GM12892 (cell line): ENCODE measurements at places on chromosomes 16 and 17.

DNA sequence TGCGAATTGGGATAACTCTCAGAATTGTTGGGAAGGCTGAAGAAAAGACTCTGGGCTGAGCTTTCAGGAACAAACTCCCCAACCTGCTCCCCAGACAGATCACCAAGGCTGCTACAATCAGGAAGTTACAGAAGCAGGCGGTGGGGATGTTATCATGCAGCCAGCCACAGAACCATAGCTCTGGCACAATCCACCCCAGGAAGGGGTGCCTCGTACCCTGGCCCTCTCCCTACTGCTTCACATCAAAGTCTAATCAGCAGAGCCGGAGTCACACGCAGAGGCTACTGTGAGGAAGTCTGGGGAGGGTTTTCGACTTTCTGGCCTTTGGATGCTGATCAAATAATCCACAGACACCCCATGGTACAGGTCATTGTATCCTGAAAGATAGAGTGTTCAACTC lies 86.8 kb downstream of the NTN1 start:
- no peak for DNase-seq

DNA sequence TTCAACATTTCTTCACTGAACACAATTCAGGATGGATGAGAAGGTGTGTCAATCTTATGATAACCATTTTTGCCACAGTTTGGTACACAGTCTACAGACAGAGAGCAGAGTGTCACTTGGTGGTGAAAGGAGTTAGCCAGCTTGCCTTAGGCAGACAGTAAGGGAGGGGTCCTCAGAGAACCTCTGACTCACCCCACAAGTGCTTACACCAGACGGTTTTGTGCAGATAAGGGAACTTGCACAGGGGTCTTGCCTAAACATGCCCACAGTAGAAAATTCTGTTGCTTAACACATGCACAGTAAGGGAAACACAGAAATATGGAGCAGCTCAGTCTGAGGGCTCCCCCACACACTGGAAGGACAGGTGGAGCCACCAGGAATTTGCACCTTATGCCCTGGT lies 204.5 kb upstream of the CDH8 start:
- no peak for DNase-seq

- no peak for DNase-seq
These were observed 4.3 kb upstream of the KRT12 start for GRCh38 chr17:40871316-40871715.

GRCh38 chr16:69827524-69827923 lies 65.4 kb downstream of the WWP2 start:
- DNase-seq = no peak

GRCh38 chr17:65750166-65750565 lies 188.7 kb upstream of the AXIN2 start:
- no peak for DNase-seq

DNA sequence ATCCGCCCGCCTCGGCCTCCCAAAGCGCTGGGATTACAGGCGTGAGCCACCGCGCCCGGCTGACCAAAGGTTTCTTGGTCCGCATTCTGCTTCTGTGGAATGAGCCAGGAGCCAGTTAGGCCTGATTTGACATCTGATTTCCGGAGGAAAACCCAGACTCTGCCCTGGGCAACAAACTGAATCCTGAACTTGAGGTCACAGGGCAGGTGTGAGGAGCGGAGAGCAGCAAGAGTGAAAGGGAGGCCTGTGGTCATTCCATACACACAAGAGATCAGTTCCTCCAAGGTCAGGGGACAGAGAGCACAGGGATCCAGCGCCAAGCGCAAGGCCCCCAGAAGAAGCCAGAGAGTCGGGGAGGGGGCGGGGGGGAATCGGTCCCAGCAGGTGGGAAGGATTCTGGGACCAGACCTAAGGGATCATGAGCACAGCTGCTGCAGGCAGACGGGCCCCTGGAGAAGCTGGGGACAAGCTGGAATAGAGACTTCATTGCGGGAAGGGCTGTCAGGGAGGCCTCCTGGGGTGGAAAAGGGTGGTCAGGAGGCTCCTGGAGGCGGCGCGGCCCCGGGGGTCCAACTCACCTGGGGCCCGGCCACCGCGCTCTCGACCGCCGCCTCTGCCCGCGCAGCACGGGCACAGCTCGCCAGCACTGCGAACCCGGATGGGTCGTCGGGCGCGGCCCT lies 436 bp downstream of the SHPK start:
- DNase-seq = no peak

DNA sequence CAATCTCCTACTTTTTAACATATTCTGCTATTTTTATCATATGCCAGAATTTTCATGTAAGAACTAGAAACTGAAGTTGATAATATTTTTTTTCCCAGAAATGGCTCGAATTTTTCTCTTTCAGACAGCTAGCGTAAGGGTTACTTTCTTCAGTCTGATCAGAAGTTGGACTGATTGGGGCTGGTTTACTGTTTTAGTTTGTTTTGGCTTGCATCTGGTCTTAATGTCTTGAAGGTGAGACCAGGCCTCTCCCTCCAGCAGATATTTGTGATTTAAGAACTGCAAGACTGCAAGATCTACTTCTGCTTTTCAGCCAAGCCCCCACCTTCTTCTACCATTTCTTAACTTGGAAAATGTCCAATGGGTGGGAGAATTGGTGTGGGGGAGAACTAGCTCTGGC lies 266.4 kb downstream of the HAPSTR1 start:
- DNase-seq = no peak

DNA sequence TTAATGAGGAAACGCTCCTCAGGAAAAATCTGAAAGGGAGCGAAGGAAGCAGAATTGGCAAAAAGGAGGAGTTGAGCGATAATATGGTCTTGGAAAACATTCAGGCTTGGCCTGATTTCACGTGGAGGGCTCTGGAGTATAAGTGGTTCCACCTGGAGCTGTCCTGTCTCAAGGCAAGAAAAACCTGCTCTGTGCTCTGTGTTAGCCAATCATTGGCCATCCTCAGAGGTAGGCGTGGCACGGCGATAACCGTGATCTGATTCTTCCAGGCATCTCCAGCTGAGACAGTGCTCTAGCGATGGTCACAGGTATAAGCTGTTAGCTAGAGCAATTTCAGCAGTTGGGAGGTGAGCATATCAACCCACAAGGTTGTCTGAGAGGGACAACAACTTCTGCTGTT lies 450.5 kb upstream of the MAF start:
- no peak for DNase-seq

- no peak for DNase-seq
These were observed 405.7 kb upstream of the SALL1 start for GRCh38 chr16:51556694-51557340.

GRCh38 chr17:40618754-40619625 lies 28.6 kb downstream of the SMARCE1 start:
- no peak for DNase-seq

DNA sequence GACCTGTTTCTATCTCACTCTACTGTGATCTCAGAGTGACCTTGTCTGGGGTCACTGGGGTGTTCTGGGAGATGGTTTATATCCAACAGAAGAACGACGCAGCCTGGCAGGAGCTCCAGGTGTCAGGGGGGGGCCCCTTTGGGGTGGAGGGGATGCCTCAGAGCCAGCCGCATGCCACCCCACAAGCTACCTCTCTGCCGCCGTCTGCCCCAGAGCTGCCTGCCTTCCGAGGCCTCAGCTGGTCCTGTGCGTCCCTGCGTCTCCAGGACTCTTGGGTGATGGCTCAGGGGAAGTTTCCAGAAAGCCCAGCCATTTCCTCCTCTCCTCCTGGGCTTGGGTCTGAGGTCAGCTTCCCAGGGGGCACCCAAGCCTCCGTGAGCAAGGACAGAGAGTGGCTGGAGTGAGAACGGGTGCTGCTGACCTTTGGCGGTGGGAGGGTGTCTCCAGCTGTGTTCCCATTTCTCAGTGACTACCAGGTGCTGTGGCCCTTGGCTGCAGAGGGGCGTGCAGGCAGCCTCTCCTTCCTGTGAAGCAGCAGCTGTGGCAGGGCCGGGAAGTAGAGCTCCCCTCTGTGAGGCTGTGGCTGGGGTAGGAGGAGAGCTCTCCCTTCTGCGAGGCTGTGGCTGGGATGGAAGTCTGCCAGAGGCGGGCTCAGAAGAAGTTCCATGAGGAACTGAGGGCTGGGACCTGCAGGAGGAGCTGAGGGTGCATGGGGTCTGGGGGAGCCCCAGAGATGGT lies 19.8 kb downstream of the JPH3 start:
- no peak for DNase-seq

DNA sequence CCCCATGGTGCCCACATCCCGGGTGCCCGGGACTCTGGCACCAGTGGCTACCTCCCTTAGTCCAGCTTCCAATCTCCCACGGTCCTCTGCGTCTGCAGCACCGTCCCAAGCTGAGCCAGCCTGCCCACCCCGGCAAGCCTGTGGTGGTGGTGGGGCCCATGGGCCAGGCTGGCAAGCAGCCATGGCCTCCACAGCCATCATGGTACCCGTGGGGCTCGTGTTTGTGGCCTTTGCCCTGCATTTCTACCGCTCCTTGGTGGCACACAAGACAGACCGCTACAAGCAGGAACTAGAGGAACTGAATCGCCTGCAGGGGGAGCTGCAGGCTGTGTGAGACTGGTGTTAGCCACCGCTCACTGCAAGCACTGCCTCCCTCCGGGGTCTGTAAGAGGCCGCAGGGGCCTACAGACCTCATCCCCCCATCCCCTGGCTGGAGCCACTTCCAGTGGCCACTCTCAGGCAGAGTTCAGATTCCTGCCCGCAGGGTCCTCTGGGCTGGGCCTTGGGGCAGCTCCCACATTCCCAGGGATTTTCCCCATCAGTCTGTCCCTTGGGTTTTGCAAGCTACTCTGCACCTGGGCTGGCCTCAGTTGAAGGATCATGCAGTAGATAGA lies 3.9 kb upstream of the SETD1A start:
- no peak for DNase-seq

DNA sequence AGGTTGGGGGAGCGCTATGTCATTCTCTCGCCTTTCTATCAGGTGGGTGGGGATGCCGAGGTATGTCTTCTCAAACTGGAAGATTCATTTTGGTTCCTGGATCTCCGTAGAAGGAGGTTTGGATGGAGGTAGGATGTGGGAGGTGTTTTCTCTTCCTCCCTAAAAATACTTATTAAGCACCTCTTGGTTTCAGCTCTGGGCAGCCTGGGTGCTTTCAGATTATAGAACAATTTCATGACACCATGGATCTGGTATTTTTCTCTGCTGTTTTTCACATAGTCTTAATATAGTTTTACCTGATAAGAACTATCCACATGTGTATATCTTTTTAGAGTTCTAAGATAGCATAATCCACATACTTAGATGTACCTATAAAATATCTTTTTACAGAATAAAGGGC lies 92.9 kb downstream of the YPEL2 start:
- DNase-seq = no peak

GRCh38 chr17:49110509-49110908 lies 22.1 kb upstream of the B4GALNT2 start:
- DNase-seq = no peak

GRCh38 chr17:41324180-41325075 lies 8.9 kb upstream of the KRTAP17-1 start:
- DNase-seq = no peak

- no peak for DNase-seq
These were observed 112.1 kb upstream of the FOXF1 start for GRCh38 chr16:86398201-86398600.

DNA sequence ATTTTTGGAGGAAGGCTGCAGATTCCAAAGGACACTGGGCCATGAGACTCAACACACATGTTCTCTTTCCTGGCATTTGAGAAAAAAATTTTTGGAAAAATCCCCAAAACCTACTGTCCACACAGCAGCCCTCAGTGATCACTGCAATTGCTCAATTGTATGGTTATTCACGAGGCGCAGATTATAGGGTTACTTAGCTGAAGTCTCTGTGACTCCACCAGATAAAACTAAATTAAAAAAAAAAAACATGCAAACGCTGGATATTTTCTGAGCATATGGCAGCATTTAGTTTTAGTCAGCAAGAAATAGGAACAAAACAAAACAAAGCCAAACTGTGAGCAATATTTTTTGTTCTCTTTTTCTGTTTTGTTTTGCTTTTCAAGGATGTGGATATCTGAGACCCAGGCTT lies 83.8 kb upstream of the FAM20A start:
- no peak for DNase-seq

DNA sequence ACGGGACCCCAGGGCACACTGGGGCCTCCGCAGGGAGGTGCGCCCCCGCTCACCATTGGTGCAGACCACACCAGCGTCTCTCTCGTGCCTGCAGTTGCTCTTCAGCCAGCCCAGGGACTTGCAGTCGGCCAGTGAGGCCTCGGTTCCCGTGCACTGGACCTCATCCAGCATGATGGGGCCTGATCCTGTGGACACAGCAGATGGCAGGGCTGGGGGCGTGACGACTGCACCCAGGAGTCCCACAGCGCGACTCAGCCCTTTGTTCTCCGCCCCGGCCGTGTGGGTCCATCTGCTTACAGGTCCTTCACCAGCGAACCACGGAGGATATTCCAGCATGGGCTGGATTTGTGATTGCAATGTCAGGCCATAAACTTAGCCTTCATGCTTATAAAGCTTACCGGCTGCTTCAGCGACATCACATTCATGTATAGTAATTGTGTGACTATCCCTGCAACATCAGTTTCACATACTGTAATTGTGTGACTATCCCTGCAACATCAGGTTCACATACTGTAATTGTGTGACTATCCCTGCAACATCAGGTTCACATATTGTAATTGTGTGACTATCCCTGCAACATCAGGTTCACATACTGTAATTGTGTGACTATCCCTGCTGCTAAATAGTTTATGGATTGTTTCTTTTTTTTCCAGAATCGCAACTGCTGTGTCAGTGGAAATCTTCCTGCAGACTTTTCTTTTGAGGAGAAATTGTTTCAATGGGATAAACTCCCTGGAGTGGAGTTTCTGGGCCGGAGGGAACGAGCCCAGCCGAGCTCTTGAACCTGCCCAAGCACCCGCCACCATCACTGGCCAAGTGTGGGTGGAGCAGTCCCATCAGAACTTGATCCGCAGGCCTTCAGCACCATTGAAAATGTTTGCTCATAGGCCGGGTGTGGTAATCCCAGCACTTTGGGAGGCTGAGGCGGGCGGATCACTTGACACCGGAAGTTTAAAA lies 4.8 kb downstream of the LGALS3BP start:
- no peak for DNase-seq

DNA sequence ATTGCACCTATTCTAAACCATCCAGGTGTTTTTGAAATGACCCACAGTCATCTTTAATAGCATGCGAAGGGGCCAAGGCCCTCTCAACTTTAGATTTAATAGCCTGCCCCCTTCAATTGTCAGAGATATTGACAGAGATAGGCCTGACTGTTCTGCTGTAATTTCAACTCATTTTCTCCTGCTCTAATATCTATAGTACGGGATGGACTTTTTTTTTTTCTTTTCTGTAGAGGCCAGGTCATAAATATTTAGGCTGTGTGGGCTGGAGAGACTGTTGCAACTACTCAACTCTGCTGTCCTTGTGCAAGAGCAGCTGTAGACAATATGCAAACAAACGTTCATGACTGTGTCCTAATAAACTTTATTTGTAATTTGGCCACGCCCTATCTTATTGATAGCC lies 24.7 kb upstream of the KRT20 start:
- DNase-seq = no peak
